IMR-90 (cell line): ENCODE measurements at places on chromosomes 4 and X. TPM values are rescaled to one million over a fixed set of nuclear protein-coding genes. Genes with fewer than 3 reads are reported as not detected.
A peak's percentile ranks its signal among the peaks of the same experiment; 100 is the strongest.

CFP gene
- total RNA-seq, result under 0.01 TPM in 2 replicates

LANCL3 gene
- total RNA-seq, result not detected in 2 replicates

KLF8 gene
- under 0.01 TPM in 1 of 2 replicates, not detected in the other for total RNA-seq

GLRA3 gene
- total RNA-seq, result not detected in 2 replicates

ZNF711 gene
- total RNA-seq, result 2.3 and 3.9 TPM in 2 replicates

TEX13B gene
- not detected in 2 replicates for total RNA-seq

MAGEB1 gene
- total RNA-seq, result not detected in 2 replicates

GASK1B gene
- total RNA-seq, result 4.1 and 6.7 TPM in 2 replicates

HSPA4L gene
- 2.3 and 3.9 TPM in 2 replicates for total RNA-seq

CENPI gene
- total RNA-seq, result 24.2 and 25.8 TPM in 2 replicates

MORC4 gene
- 33.1 and 34.2 TPM in 2 replicates for total RNA-seq

ATP2B3 gene
- under 0.01 TPM in 1 of 2 replicates, not detected in the other for total RNA-seq

- H3K27ac ChIP-seq, result no peak overlapping the region
- no peaks in the 10 kb centered on the region for H3K27me3 ChIP-seq
- no peaks in the 10 kb centered on the region for H3K36me3 ChIP-seq
- no peaks in the 10 kb centered on the region for H3K4me1 ChIP-seq
- DNase-seq, result peak; percentile 6
- no peak overlapping the region for H3K4me3 ChIP-seq
Observed at GRCh38 chrX:27924261-27924660, 57.0 kb downstream of the DCAF8L1 start.

DNA sequence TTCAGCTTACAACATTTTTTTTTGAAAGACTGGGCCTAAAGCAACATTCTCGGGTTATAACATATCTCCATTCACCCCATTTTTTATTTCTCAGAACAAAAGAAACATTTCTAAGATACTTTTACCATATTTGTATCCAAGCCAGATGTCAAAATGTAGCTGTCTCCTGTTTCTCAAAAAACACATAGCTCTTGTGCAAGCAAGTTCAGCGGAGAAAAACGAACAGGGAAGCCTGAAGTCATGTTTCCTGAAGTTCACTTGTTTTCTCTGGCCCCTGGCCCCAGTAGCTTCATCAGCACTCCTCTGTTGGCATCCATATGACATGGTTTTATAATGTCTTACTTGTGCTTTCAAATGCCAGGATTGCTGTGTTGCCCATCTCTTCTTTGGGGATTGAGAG is 218.2 kb downstream of the BANK1 start:
- H3K27me3 ChIP-seq, result no peaks in the 10 kb centered on the region
- no peak for DNase-seq
- no peak overlapping the region for H3K27ac ChIP-seq
- H3K4me3 ChIP-seq, result no peak overlapping the region
- no peaks in the 10 kb centered on the region for H3K36me3 ChIP-seq

GRCh38 chr4:154854362-154854761 is 73.3 kb downstream of the RBM46 start:
- H3K4me1 ChIP-seq, result no peaks in the 10 kb centered on the region
- DNase-seq, result peak; percentile 4
- H3K27me3 ChIP-seq, result no peaks in the 10 kb centered on the region
- no peak overlapping the region for H3K4me3 ChIP-seq
- H3K36me3 ChIP-seq, result no peaks in the 10 kb centered on the region
- H3K27ac ChIP-seq, result no peak overlapping the region

GRCh38 chrX:7179446-7179845 is 31.5 kb upstream of the PUDP start:
- no peak overlapping the region for H3K27ac ChIP-seq
- no peaks in the 10 kb centered on the region for H3K36me3 ChIP-seq
- H3K4me3 ChIP-seq, result no peak overlapping the region
- H3K27me3 ChIP-seq, result no peaks in the 10 kb centered on the region
- H3K4me1 ChIP-seq, result no peaks in the 10 kb centered on the region

DNA sequence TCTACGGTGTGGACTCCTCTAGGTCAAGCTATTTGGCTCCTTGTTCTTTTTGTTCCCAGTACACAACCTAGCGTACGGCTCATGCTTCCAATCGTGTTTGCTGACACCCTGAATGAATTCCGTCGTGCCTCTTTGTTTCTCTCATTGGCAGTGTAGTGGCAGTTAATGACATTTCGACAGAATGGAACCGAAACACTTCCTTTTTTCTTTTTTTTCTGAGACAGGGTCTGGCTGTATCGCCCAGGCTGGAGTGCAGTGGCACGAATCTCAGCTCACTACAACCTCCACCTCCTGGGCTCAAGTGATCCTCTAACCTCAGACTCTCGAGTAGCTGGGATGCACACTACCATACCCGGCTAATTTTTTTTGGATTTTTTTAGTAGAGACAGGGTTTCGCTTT is 113.3 kb upstream of the ATP6AP2 start:
- no peak overlapping the region for H3K27ac ChIP-seq
- H3K36me3 ChIP-seq, result no peaks in the 10 kb centered on the region
- peaks cover 28% of the 10 kb centered on the region for H3K27me3 ChIP-seq

- peaks cover 18% of the 10 kb centered on the region for H3K36me3 ChIP-seq
- DNase-seq, result peak; percentile 84
- H3K27me3 ChIP-seq, result no peaks in the 10 kb centered on the region
- peak overlapping the region; percentile 56; the same call in 1 of the 2 replicates for H3K27ac ChIP-seq
- H3K4me3 ChIP-seq, result no peak overlapping the region
Observed at GRCh38 chr4:153296040-153296823, 48.3 kb upstream of the MND1 start.

DNA sequence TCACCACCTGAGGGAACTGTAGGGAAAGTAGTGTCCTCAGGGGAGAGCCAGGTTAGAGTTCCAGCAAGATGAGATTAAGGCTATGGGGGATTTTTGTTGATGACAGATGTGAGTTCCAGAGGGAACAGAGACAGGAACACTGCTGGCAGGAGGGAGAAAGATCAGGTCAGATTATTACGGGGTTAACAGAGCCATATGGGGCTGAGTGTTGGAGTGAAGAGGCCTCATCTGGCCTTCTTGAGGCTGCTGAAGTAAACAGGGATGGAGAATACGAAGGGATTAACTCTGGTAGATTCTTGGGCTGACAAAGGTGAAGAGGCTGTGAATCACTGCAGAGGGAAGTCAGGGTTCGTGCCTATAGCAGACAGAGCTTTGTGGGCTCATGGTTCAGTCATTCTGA is 47.9 kb upstream of the POU4F2 start:
- no peak for DNase-seq
- no peaks in the 10 kb centered on the region for H3K36me3 ChIP-seq
- no peak overlapping the region for H3K4me3 ChIP-seq
- H3K27ac ChIP-seq, result no peak overlapping the region

DNA sequence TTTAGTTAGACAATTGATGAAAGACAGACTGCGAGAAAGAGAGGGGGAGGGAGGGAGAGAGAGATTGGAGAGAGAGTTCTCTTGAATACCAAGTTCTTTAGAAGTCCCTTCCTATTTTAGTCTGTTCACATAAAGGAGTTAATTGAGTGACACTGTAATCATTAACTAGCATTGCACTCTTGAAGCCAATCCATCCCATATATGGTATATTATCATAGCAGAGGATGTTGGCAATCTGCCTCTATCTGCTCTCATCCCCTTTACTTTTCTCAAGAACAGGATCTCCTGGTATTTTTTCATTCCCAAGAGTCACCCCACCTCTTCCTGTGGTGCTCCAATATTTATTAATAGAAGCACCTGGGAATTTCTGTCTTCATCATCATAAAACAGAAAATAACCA is 959.6 kb upstream of the NDST4 start:
- H3K4me1 ChIP-seq, result no peaks in the 10 kb centered on the region
- no peaks in the 10 kb centered on the region for H3K36me3 ChIP-seq
- H3K27me3 ChIP-seq, result no peaks in the 10 kb centered on the region
- DNase-seq, result no peak

- H3K27ac ChIP-seq, result no peak overlapping the region
- no peak overlapping the region for H3K4me3 ChIP-seq
- H3K36me3 ChIP-seq, result no peaks in the 10 kb centered on the region
- peaks cover 4% of the 10 kb centered on the region; the same call in 1 of the 2 replicates for H3K4me1 ChIP-seq
- DNase-seq, result no peak
Observed at GRCh38 chr4:81211956-81212355, 3.1 kb downstream of the PRKG2 start.

- no peaks in the 10 kb centered on the region for H3K4me1 ChIP-seq
- H3K27me3 ChIP-seq, result peaks cover 2% of the 10 kb centered on the region
- no peak overlapping the region for H3K4me3 ChIP-seq
- DNase-seq, result no peak
Observed at GRCh38 chrX:642436-643240, 12.0 kb downstream of the SHOX start.

- H3K36me3 ChIP-seq, result no peaks in the 10 kb centered on the region
- peak; percentile 45 for DNase-seq
- H3K27ac ChIP-seq, result peak overlapping the region; percentile 2; the same call in 1 of the 2 replicates
- H3K27me3 ChIP-seq, result no peaks in the 10 kb centered on the region
- H3K4me3 ChIP-seq, result no peak overlapping the region
Observed at GRCh38 chr4:23819041-23819511, 70.8 kb downstream of the PPARGC1A start.

DNA sequence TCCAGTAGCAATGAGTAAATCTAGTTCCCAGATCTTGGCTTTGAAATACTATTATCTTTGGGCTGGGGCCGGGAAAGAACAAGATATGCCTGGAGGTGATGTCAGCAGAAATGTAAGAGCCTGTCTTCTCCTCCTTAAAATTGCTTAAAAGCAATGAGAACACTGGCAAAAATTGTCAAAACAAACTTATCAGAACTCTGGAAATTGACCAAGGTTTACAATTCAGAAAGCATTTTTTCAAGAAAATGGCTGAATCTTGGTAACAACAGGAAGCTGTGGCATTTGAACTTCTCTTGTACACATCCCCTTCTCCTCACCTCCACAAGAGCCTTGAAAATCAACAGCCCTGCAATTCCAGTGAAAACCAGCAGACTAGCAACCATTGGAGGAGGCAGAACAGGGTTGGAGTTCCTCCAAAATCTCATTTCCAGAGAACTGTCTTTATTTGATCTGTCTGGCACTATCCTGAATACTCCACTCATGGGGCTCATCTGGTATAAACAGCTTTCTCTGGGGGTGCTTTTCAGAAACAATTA is 13.5 kb downstream of the TIMP1 start:
- H3K27ac ChIP-seq, result peak overlapping the region; percentile 99; the same call in 1 of the 2 replicates
- H3K36me3 ChIP-seq, result no peaks in the 10 kb centered on the region
- H3K4me3 ChIP-seq, result no peak overlapping the region
- peaks cover 7% of the 10 kb centered on the region for H3K4me1 ChIP-seq

- H3K27me3 ChIP-seq, result no peaks in the 10 kb centered on the region
- no peak for DNase-seq
- no peak overlapping the region for H3K4me3 ChIP-seq
- H3K27ac ChIP-seq, result no peak overlapping the region
- peaks cover 21% of the 10 kb centered on the region for H3K36me3 ChIP-seq
Observed at GRCh38 chrX:19350941-19351384, 7.2 kb downstream of the PDHA1 start.

DNA sequence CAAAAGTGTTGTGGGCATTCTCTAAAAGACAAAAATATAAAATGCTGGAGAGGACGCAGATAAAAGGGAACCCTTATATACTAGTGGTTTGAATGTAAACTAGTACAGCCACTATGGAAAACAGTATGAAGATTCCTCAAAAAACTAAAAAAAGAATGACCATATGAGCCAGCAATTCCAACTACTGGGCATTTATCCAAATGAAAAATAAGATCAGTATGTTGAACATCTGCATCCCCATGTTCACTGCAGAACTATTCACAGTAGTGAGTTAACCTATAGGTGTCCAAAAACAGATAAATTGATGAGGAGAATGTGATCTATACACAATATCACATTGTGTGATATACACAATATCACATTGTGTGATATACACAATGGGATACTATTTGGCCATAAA is 1615.3 kb downstream of the PCDH18 start:
- peak; percentile 20 for DNase-seq
- no peak overlapping the region for H3K27ac ChIP-seq
- no peak overlapping the region for H3K4me3 ChIP-seq
- H3K4me1 ChIP-seq, result no peaks in the 10 kb centered on the region

- H3K4me1 ChIP-seq, result peaks cover 19% of the 10 kb centered on the region
- no peaks in the 10 kb centered on the region for H3K27me3 ChIP-seq
- 0 out of 2 replicates have a peak, but pooled peaks cover 1% of the 10 kb centered on the region for H3K36me3 ChIP-seq
- H3K4me3 ChIP-seq, result no peak overlapping the region
- DNase-seq, result no peak
Observed at GRCh38 chr4:169203891-169204290, 66.9 kb downstream of the SH3RF1 start.

- no peaks in the 10 kb centered on the region for H3K4me1 ChIP-seq
- no peak overlapping the region for H3K27ac ChIP-seq
- no peak overlapping the region for H3K4me3 ChIP-seq
- no peak for DNase-seq
- no peaks in the 10 kb centered on the region for H3K27me3 ChIP-seq
Observed at GRCh38 chrX:107625739-107626138, 2.6 kb upstream of the PRPS1 start.

DNA sequence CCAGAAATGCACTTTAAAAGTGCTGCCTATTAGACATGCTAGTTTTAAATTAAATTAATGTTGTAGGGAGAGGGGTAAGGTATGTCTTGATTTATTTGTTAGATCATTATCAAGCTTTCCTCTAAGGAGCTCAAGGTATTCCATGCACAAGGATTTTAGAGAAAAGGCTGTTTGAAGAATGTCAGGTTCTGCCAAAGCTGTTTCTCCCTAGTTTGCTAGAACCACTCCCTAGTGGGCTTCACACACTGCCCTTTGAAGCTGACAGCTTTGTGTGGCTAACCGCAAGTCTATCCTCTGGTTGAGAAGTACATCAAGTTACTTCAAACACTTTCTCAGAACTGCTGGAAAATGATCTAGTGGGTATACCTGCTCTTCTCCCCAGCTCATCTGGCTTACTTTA is 32.3 kb downstream of the RASL11B start:
- H3K4me1 ChIP-seq, result peaks cover 21% of the 10 kb centered on the region
- H3K27ac ChIP-seq, result peak overlapping the region; percentile 41; the same call in 1 of the 2 replicates
- H3K27me3 ChIP-seq, result no peaks in the 10 kb centered on the region

GRCh38 chrX:153554519-153555167 is 37.2 kb downstream of the ATP2B3 start:
- DNase-seq, result peak; percentile 31
- no peaks in the 10 kb centered on the region for H3K36me3 ChIP-seq
- no peaks in the 10 kb centered on the region for H3K4me1 ChIP-seq
- peaks cover 11% of the 10 kb centered on the region; the same call in 1 of the 2 replicates for H3K27me3 ChIP-seq
- no peak overlapping the region for H3K27ac ChIP-seq

DNA sequence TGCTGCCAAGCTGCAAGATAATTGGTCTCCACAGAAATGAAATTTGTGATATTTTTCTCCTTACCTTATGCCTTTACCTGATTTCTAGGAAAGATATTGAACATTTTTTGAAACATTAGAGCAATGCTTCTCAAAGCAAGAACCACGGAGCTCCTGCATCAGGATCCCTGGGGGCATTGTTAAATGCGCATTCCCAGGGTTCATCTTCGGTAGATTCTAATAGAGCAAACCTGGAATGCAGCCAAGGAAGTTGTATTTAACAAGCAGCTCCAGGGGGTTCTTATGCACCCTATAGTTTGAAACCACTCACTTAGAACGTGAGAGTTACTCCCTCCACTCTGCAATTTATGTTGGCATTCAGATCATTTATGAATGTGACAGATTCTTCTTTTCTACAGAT is 126.2 kb downstream of the SLC39A8 start:
- no peaks in the 10 kb centered on the region for H3K27me3 ChIP-seq
- no peak overlapping the region for H3K4me3 ChIP-seq
- H3K27ac ChIP-seq, result no peak overlapping the region
- no peaks in the 10 kb centered on the region for H3K4me1 ChIP-seq
- no peaks in the 10 kb centered on the region for H3K36me3 ChIP-seq
